ENCODE measurements at places on chromosomes 3 and 15.

DNA sequence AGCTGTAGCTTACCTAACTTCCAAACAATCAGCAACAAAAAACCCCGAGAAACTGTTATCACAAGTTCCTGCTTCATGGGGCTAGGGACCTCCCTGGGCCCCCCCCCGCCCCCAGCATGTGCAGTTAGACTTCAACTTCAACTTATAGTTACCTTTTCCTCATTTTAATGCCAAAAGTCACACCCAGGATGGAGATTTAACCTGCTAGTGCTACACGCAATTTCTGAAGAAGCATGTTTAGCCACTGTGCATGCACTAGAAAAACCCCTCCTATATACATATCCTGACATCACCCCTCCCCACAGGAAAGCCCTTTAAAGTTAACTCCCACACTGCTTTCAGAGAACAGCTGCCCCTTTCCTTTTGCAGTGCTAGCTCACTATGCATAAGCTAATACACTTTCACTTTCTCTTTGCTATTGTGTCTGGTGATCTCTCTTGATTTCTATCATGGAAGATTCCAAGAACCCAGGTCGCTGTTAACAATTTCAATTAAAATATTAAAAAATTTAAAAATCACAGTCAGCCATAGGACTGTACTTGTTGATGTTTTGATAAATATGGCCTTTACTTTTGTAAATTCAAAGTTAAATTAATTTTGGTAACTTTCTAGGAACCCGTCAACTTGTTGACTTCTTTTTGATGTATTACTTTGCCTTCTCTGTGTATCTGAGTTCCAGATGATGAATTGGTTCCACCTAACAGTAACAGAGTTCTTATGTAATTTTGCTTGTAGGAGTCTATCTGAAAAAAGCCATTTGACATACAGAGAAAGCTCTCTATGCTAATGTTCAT, 75.2 kb upstream of the ACAD9 start:
- DNase-seq = peak; percentile 26

- no peak for DNase-seq
Measured at GRCh38 chr3:132004571-132004970, 30.2 kb downstream of the CPNE4 start.

- no peak for DNase-seq
Measured at GRCh38 chr3:20254268-20255117, 68.5 kb upstream of the SGO1 start.

GRCh38 chr3:179321668-179322285, 1.1 kb upstream of the ZNF639 start:
- no peak for DNase-seq

GRCh38 chr3:149662240-149662887, 4.5 kb upstream of the WWTR1 start:
- DNase-seq = no peak

DNA sequence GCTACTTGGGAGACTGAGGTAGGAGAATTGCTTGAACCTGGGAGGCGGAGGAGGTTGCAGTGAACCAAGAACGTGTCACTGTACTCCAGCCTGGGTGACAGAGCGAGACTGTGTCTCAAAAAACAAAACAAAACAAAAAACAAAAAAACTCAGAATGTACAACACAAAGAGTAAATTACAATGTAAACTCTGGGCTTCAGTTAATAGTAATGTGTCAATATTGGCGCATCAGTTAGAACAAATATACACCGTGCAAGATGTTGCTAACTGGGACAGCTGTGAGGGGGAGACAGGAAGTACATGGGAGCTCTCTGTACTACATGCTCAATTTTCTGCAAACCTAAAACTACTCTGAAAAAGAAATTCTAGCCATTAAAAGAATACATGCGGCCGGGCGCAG, 23.5 kb upstream of the TRPM1 start:
- DNase-seq = no peak

- DNase-seq = no peak
Measured at GRCh38 chr3:156661155-156661554, 13.2 kb upstream of the TIPARP start.

- no peak for DNase-seq
Measured at GRCh38 chr3:179432021-179432420, 19.2 kb downstream of the GNB4 start.

DNA sequence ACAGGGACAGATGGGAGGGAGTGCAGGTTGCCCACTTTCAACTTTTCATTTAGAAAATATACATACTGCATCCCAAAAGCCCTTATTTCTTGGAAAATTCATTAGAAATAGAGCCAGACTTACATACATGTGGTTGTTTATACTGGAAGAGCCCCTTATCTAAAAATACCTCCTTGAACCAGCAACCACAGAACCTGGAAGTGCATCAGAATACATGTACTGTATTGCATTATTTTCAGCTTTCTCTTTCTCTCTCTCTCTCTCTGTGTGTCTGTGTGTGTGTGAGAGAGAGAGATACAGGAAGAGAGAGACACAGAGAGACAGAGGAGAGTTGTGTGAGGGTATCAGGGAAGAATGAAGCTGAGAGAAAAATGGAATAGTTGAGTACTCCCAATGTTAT, 29.5 kb upstream of the LSAMP start:
- DNase-seq = no peak

DNA sequence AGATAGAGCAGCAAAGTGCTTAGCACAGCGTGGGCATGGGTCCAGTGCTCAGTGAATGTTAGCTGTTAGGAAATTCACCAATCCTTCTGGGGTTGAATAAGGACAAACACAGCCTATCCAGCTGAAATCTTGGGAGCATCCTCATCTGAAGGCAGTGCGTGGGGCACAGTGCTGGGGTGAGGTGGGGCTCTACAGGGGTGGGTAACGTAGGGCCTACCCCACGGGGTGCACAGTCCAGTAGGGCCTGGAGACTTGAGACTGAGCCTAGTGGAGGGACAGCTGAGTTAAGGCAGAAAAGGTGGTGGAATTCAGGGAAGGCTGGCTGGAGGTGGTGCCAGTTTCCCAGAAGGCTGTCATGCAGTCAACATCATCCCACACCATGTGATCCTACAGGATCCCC, 73.0 kb downstream of the ISG20 start:
- no peak for DNase-seq

DNA sequence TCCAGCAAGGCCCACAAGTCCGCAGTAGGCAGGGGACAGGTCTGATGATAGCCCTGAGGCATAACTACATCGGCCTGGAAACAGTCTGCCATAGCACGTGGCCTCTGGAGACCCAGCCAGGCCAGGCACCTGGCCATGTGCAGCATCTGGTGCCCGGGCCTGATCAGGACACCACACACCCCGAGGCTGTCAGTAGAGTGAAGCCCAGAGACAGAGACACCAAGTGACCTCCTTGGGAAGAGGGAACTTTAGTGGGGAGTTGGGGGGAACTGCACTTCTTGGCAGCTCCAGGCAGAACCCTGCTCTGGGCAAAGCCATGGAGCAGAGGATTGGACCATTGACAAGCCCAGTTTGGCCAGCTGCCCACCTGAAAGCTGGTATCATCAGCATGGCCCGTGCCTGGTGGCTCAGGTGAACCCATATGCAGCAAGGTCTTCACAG, 1.2 kb downstream of the SHISA5 start:
- no peak for DNase-seq

DNA sequence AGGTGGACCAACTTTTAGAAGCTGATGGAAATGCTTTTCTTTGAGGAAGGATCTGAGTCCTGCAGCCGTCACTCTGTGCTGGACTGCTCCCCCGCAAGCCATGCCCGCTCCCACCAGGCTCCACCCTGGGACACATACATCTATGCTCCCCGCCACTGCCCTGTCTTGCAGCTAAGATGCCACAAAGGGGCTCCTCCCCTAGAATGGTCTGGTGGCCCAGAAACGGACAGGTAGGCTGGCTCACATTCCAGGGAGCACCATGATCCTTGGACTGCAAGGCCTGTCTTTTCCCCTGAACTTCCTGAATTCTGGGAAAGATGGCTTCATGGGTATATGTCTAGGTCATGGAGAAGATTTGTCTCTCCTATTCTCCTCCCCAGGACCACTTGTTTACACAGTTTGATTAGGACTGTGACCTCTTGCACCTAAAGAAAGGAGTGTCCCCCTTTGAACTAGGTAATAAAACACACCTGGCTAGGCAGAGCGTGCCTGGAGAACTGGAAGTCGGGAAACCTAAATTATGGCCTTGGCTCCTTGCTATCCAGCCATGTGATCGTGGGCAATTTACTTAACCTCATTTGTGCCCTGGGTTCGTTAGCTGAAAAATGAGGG, 220.9 kb upstream of the BHLHE40 start:
- no peak for DNase-seq

DNA sequence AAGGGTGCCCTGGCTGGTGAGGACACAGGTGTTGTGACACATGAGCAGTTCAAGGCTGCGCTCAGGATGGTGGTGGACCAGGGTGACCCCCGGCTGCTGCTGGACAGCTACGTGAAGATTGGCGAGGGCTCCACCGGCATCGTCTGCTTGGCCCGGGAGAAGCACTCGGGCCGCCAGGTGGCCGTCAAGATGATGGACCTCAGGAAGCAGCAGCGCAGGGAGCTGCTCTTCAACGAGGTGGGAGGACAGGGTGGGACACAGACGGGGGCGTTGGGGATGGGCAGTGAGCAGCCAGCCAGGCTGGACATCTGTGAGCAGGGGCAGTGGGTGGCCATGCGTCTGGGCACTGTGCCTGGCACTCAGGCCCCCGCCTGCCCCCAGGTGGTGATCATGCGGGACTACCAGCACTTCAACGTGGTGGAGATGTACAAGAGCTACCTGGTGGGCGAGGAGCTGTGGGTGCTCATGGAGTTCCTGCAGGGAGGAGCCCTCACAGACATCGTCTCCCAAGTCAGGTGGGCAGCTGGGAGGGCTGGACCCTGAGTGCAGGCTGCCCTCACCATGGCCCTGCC, 10.3 kb downstream of the ANKRD63 start:
- DNase-seq = no peak

- no peak for DNase-seq
Measured at GRCh38 chr3:177676947-177677587, 479.8 kb upstream of the TBL1XR1 start.

- DNase-seq = no peak
Measured at GRCh38 chr3:50121072-50122032, 32.6 kb downstream of the RBM5 start.

GRCh38 chr3:147383617-147384016, 22.7 kb downstream of the ZIC4 start:
- DNase-seq = no peak

DNA sequence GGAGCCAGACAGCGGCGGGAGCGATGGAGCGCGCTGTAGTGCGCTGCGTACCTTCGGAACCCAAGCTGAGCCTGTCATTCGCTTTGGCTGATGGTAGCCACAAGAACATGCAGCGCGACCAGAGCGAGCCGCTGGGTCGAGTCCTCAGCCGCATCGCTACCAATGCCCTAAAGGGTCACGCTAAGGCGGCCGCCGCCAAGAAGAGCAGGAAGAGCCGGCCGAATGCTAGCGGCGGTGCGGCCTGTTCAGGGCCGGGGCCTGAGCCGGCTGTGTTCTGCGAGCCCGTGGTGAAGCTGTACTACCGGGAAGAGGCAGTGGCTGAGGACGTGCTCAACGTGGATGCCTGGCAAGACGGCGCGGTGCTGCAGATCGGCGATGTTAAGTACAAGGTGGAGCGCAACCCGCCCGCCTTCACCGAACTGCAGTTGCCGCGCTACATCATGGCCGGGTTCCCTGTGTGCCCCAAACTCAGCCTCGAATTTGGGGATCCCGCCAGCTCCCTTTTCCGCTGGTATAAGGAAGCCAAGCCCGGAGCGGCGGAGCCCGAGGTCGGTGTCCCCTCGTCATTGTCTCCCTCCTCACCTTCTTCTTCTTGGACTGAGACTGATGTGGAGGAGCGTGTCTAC, 498 bp downstream of the PDE12 start:
- no peak for DNase-seq

GRCh38 chr15:48547286-48547685, 98.2 kb downstream of the FBN1 start:
- DNase-seq = no peak

- no peak for DNase-seq
Measured at GRCh38 chr3:185813691-185814215, 11.1 kb downstream of the IGF2BP2 start.

DNA sequence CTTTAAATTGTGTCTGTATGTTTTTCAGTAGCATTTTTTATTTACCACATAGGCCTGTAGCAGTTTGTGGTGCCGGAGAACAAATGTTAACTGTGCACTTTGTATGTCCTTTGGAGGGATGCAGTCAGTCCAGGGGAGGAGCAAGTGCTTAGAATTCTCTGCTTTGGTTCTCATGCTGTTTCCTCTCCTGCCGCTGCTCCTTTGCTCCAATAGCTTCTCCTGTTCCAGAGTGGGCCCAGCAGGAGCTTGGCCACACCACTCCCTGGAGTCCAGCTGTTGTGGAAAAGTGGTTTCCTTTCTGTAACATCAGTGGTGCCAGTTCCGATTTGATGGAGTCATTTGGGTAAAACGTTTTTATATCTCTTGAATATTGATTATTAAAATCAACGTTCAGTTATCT, 16.6 kb downstream of the TICRR start:
- DNase-seq = no peak

DNA sequence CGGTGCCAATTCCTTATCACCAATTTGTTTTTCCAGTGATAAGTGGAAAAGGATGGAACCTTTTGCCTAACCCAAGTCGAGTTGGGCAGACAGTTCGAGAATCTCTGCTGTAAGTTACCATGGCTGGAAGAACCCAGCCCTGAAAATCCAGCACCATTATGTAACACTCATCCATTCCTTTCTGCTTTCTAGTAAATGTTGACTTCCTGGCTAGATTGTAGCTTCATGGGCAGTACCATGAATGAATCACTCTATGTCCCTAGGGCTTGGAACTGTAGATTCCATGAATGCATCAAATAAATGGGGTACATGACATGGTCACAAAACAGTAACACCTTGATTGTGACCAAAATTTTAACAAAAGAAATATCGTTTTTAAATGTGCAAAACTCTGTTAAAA, 14.0 kb downstream of the CHCHD4 start:
- no peak for DNase-seq

DNA sequence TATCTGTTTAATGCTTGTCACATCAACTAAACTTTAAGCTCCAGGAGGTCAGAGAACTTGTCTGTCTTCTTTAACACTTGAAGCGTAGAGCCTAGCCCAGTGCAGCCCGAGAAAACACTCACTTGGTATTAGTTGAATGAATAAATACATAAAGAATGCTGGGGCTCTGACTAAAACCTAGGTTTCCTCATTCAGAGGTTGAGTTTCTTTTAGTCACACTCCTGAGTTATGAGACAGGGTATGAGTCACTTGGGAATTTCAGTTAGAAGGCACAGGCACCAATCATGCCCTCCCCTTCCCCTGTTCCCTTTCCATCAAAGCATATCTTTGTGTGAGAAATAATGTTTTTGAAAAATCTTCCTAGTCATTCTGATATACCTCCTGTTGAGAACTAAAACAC, 589.8 kb upstream of the DPPA4 start:
- DNase-seq = no peak

DNA sequence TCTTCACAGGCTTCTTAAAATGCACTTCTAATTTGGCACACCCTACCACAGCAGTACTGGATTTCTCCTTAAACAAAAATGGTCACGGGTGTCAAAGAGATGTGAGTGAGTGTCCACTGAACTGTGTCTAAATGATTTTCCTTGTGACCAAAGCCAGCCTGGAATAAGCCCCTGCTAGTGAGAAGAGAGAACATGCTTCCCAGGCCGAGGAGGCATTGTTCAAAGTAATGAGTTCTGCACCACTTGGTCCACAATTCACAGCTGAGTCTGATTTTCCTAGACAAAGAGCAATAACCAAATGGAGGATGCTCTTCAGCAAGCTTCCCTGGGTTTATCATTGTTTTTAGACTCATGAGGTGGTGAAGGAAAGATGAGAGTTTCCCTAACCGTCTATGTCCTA, 3.8 kb downstream of the PLCH1 start:
- DNase-seq = no peak
